CD4-positive, alpha-beta T cell treated with Interleukin-12 subunit alpha and Interleukin-12 subunit beta, for 1 hour (primary cell): ENCODE measurements at places on chromosomes 5 and 9.

DNA sequence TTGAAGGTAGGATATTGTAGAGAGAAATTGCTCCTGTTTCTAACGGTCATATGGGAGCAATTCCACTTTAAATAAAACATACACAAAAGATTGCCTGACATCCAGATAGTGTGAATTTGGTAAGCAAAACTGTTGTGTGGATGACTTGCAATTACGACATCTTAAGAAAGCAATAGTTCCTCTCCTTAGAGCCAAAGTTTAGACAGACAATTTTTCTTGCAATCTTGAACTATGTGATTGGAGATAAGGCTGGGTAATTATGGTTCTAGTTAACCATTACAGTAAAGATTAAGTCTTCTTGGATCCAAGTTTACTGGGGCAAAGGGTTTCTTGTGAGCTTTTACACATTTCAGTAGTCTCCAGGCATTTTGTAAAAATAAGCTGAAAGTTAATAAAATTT, 1080.6 kb upstream of the CDH6 start:
- DNase-seq, result no peak

- no peak for DNase-seq
Observed at GRCh38 chr5:91632871-91633270, 249.8 kb upstream of the ARRDC3 start.

DNA sequence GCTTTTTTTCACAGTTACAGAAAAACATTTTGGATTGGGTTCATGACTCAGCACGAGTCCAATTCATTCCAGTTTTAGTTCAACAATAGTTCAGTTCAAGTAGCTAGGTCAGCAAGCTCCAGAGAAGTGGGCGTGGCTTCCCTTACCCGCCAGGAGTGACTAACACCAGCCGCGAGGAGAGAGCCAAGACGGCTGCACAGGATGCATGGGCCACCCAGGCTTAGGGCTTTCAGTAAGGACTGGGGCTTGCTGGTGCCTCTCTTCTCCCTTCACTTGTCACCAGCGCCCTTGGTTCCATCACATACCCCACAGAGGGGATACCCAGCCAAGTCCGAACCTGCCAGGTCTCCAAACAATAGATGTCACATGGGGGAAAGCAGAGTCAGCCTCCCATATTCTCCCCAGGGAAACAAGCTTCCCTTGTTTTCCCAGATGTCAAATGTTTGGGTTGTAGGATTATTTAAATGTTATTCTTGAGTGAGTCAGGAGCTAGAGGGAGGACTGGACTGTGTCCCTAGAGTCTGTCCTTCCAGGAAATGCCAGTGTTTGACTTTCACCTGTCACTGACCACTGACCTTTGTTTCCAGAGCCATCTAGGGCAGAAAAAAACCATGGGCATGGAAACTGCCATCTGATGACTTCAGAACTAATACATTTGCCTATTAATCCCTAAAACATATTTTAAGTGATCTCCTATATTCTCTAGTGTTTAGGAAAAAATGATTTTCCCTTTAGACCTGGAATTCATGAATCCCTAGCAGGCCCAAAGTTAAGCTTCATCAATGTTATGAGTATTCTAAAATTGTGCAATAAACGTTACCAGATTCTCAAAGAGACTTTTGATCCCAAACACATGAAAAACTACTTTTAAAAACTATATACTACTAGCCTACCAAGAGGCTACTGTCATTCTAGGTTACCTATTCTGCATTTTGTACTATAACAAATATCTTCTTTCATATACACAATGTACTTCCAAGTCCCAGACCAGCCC, 51.9 kb downstream of the NIPAL4 start:
- DNase-seq, result peak; percentile 20

DNA sequence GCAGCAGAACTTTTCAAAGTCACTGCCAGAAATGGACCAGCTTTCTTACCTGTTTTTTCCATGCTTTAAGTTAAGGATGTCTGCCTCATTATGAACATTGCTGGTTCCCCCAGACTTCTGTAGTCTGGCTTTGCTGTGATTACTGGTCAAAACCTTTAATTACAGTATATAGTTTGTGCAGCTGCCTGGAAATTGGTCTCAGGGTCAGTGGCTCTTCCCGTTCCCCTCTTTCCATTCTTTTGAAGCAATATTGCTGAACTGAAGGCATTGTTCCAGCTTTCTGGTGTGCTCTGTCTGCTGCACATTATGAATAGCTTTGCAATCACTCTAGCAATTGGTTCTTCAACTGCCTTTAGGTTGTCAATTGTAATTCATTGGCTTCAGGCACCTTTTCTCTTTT, 206.5 kb downstream of the ARL15 start:
- DNase-seq, result no peak

- no peak for DNase-seq
Observed at GRCh38 chr5:38997591-38997990, 76.6 kb downstream of the RICTOR start.

DNA sequence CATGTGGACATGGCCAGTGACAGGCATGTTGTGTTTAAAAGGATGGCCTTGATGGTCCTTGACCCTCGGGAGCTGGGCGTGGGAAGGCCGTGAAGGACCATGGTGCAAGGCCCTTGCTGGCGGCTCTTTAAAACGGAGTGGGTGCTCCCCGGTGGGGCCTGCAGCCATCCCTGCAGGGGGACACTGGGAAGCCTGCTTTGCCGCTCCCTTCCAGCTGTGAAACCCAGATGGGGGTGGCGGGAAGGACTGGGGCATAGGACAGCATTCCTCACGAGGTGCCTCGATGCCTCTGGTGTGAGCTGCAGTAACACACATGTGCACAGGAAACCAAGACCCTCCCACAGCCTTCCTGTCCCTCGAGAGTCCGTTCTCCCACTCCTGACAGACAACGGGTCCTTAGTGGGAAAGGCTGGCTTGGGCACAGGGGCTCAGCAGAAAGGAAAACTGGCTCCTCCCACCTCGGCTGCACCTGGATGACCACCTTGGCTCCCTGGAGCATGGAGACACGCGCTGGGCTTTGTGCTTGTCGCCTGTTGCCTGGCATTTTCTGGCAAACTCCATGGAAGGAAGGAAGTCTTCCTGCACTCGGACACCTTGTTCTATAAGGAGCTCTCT, 30.3 kb upstream of the IRX4 start:
- no peak for DNase-seq

DNA sequence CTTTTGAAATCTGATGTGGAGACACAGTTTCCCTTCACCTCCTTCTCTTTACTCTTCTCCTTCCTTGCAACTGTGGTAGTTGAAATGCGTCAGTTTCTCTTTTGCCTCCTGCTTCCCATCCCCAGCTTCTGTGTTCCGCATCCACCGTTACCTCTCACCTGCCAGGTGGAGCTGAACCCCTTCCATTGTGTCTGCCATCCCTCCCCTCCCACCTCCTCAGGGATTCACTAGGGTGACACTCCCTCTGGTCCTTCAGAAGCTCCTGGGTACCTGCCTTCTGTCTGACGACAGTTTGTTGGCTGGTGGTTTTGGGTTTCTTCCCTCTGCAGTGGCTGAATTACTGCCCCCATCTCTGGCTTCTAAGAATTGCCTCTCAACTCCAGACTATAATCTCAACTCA, 132.1 kb downstream of the SLC24A2 start:
- DNase-seq, result no peak

DNA sequence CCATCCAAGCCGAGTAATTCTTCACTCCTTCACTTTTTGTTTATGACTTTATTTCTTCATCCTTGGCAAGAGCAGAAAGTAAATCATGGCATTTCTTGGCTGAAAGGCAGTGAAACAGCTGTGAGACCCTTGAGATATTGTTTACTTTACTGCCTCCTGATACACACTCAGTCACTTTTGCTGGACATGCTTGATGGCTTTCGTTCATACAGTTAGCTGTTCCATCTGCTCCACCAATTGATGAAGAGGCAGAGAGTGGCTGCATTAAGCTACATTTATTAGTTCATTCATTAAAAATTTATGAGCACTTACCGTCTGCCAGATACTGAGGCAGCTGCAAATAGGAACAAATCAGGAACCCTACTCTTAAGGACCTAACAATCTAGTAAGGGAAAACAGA, 184.4 kb upstream of the OR13F1 start:
- DNase-seq, result no peak

- DNase-seq, result no peak
Observed at GRCh38 chr5:50292735-50293394, 148.2 kb downstream of the EMB start.

- no peak for DNase-seq
Observed at GRCh38 chr5:66538126-66538525, 58.1 kb upstream of the MAST4 start.

GRCh38 chr9:28031521-28032267, 458.4 kb upstream of the C9orf72 start:
- no peak for DNase-seq

- no peak for DNase-seq
Observed at GRCh38 chr5:60903356-60903755, 41.5 kb downstream of the ERCC8 start.

DNA sequence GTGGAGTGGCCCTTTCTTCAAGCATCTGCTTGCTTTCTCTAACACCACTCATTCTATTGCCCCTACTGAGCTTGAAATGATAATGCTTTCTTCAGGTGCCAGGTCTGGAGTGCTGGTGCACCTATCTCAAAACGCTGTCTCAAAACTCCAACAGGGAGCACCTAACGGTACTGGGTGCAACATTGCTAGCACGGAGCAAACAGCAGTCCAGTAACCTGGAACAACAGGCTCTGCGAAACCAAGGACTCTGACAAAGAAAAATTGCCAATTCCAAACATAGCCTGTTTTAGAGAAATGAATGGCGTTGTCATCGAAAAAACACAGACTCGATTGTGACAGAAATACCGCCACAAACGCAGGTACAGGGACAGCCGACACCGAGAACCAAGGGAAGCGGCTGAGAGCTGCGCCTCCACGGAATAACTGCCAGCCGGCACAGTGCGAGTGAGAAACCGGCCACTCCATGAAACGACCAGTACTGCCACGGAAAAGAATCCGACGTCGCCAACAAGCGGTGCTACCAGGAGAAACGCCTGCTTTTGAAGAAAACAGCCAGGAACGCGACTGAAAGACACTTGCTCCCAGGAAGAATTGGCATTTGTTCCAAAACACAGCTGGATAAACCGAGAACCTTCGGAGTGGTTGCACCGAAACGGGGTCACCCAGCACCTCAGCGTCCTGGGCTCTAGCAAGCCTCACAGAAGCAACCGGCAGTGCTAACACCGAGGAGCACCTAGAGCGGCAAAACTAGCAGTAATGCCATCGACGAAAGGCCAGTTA, 3.1 kb downstream of the ANXA2R start:
- DNase-seq, result no peak

DNA sequence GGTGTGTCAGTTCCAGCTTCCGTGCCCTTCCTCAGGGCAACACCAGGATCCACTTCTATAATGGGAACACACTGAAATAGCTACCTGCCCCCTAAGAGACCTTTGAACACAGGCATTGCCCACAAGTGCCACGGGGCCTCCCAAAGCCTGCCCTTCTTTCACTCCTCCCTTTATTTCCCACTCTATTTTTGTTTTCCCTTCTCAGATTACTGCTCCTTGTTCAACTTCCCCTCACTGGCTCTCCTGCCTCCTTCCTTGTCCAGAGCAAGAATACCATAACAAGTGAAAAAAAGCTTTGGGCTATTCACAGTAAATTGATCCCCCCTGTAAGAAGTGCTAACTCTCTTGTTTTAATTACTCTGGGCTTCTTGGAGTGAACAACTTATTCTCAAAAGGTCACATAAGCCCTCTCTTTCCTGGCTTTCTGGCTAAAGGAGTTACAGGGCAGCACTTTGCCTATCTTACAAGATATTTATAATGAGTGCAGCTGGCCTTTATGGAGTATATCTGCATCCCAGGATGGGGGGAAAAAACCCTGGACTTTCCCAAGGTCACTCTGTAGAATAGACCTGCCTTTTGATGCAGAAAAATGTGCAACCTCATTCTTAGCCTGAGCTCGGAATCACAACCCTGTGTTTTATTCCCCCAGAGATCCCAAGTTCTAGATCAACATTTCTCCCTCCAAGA, 11.3 kb downstream of the CTXN3 start:
- DNase-seq, result no peak

DNA sequence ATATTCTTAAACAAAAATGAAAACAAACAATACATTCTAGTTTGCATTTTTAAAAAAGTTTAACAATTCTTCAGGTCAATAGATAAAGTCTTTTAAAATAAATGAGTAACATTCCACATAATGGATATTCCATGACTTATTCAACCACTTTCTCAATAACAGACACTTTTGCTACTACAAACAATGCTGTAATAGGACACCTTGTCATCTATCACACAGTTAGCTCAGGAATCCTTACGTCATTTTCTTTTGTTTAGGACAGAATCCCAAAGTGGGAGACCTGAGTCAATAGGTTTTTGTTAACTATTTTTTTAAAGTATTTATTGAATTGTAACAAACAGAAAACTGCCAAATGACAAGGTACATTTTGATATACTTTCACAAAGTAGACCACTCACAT, 72.5 kb downstream of the CEP120 start:
- no peak for DNase-seq

GRCh38 chr9:126514037-126514821, 99.5 kb upstream of the LMX1B start:
- DNase-seq, result peak; percentile 72

- DNase-seq, result no peak
Observed at GRCh38 chr9:38022203-38022895, 46.7 kb downstream of the SHB start.

- no peak for DNase-seq
Observed at GRCh38 chr9:35712762-35713400, 19.1 kb downstream of the TLN1 start.

- DNase-seq, result no peak
Observed at GRCh38 chr9:23819403-23819802, 6.6 kb downstream of the ELAVL2 start.

DNA sequence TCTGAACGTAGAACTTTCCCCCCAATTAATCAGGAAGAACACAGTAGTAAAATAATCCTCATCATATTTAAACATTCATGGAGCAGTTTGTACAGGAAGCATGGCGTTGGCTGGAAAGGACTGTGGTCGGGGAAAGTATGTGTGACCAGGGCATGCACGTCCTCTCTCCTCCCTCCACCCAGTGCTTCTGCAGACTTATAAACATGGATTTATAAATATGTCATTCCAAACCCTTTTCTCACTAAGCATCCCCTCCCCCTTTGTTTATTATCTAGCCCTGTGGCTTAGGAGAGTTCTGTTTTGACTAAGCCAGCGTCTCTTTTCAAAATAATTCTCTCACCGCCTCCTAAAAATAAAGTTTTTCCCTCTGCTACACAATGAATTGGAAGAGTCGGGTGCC, 70.4 kb upstream of the DAP start:
- no peak for DNase-seq

DNA sequence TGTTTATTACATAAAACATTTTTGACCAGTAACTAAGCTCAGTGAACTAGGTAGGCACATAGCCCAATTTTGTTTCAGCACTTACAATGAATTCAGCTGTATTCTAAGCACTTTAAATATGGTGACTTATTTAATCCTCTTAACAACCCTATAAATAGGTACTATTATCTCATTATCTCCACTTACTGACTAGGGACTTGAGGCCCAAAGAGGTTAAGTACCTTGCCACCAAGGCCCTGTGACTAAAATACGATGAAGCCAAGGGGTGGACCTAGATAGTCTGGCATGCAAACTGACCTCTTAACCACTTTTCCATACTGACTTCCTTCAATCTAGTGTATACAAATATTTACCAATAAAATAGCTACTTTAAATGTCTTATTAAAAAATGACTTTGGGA, 266.4 kb downstream of the ZNF608 start:
- no peak for DNase-seq
